ENCODE measurements at places on chromosomes 1 and 21.

GRCh38 chr1:185045814-185046492 is 595 bp downstream of the RNF2 start:
- DNase-seq, result peak; percentile 37

DNA sequence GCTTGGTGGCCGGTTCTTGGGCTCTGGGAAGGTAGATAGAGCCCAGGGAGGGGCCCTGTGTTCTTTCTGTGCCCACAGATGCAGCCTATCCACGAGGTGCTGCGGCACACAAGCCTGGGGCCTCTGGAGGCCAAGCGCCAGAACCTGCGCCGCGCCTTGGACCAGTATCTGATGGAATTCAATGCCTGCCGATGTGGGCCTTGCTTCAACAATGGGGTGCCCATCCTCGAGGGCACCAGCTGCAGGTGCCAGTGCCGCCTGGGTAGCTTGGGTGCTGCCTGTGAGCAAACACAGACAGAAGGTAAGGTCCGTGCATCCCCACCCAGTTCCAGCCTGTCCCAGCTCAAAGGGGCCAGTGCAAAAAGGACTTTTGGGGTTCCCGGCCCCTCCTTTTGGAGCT is 53.5 kb downstream of the C8B start:
- DNase-seq, result no peak

- DNase-seq, result no peak
Measured at GRCh38 chr21:45945868-45946210, 35.7 kb upstream of the COL6A1 start.

- DNase-seq, result no peak
Measured at GRCh38 chr1:188432427-188432826, 1603.7 kb downstream of the PLA2G4A start.

DNA sequence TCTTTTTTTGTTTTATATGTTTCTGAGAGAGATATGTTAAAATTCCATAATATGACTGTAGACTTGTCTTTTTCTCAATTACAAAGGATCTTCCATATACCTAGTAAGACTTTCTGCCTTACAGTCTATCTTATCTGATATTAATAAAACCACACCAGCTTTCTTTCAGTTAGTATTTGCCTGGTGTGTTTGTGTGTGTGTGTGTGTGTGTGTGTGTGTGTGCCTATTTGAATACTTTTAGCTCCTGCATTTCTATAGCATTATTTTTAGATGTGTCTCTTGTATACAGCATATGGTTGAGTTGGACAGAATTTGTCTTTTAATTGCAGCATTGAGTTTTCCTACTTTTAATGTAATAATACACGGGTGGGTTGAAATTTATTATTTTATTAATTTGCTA is 27.5 kb downstream of the ST6GALNAC3 start:
- DNase-seq, result no peak

DNA sequence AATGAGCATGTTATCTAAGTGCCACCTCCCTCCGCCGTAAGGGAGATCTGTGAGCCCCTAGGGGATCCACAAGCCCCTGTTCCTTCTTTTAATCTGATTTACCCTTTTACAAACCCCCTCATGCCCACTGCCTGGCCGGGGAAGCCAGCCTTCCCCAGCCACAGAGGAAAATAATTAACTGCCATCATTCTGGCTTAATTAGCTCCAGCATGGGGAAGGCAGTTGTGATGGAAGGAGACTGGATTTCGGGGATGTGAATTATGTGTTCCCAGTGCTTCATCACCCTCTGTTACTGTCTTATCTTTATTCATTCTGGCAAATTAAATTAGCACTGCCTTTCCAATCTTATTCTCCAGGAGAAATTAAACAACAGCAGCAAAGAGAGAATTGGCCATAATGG is 135.8 kb downstream of the PTPRU start:
- DNase-seq, result no peak

- DNase-seq, result peak; percentile 13
Measured at GRCh38 chr1:212794561-212795014, 2.9 kb downstream of the TATDN3 start.

- DNase-seq, result no peak
Measured at GRCh38 chr1:23466423-23466989, 17.5 kb downstream of the ASAP3 start.

- no peak for DNase-seq
Measured at GRCh38 chr1:151344291-151344690, 2.8 kb downstream of the RFX5 start.

- no peak for DNase-seq
Measured at GRCh38 chr1:248730507-248731335, 24.8 kb downstream of the LYPD8 start.

- no peak for DNase-seq
Measured at GRCh38 chr1:26059906-26060305, 7.5 kb downstream of the TRIM63 start.

GRCh38 chr1:21283524-21283923 is 6.7 kb downstream of the ECE1 start:
- DNase-seq, result no peak

- no peak for DNase-seq
Measured at GRCh38 chr21:42690586-42690985, 37.2 kb downstream of the PDE9A start.

GRCh38 chr1:100896481-100896982 is 642 bp downstream of the SLC30A7 start:
- DNase-seq, result peak; percentile 78

GRCh38 chr1:30686236-30686935 is 37.0 kb downstream of the MATN1 start:
- no peak for DNase-seq

GRCh38 chr1:38671221-38671620 is 188.4 kb downstream of the RRAGC start:
- no peak for DNase-seq

- no peak for DNase-seq
Measured at GRCh38 chr1:203662360-203662759, 35.7 kb downstream of the ATP2B4 start.

DNA sequence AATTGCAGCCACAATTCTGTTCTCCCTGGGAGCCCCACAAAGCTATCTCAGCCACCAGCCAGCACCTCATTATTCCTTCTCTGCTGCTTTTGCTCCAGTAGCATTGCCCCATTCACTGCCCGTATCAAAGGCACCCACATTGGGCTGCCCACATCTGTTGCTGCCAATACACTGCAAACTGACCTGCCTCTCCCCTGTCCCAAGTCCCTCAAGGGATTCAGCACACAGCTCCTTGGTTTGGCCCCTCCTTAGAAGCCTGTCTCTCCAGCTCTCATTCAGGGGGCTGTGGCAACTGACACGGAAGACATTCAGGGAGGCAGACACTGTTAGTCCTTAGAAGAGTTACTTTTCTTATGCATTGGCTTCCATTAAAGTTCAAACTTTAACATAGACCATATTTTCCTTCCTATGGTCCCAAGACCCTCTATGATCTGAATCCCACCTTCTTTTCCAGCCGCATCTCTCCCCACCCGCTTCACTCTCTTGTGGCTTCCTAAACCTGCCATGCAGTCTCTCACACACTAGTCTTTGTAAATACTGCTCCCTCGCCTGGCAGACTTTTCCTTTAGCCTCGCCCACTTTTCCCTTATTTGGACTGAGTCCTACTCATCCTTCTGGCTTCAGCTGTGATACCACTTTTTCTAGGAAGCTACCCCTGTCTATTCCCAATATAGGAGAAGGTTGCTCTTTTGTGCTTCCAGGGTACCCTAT is 19.3 kb upstream of the KLHDC8A start:
- peak; percentile 67 for DNase-seq

All from amniotic epithelial cell (primary cell).